ENCODE measurements at places on chromosomes 16 and 17.

- no peak for DNase-seq
These were observed 5.0 kb upstream of the PVALEF start for GRCh38 chr17:81160306-81160705.

DNA sequence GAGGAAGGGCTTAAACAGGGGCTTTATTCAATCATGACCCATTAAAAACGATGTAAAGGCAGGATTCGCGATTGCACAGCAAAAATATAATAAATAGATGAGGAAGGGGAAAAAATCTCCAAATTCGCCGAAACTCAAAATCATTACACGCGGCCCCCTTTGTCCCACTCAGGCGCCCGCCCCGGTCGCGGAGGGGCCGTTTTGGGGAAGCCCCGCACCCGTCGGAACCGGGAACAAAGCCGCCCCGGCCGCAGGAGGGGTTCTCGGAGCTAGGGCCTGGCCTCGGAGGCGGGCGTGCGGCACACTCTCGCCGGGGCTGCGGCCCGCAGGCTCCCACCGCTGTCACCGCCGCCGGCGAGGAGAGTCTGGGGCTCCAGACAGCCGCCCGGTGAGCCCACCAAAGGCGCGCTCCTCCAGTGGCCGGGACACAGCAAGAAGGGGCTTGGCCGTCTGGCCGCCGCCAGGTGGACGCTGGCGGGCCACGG is 521 bp downstream of the C16orf87 start:
- DNase-seq = no peak

GRCh38 chr16:69924777-69925191 is 26.4 kb upstream of the CLEC18A start:
- no peak for DNase-seq

GRCh38 chr16:71354156-71354555 is 4.4 kb upstream of the CALB2 start:
- DNase-seq = no peak

DNA sequence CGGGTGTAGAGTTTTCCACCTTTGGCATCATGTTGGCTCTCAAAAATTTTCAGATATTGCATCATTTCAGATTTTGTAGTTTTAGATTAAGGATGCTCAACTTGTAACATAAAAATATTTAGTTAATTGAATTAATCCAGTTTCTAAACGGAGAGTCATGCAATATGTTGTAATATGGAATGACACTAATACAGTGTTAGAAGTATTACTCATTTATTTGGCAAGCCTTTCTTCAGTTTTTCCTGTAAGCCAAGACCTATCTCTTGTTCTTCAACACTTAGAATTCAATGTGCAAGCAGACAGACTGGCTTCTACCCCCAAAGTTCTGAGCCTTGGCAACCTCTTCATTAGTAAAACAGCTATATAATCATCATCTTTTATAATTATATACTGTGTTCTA is 985.0 kb upstream of the GOT2 start:
- DNase-seq = no peak

DNA sequence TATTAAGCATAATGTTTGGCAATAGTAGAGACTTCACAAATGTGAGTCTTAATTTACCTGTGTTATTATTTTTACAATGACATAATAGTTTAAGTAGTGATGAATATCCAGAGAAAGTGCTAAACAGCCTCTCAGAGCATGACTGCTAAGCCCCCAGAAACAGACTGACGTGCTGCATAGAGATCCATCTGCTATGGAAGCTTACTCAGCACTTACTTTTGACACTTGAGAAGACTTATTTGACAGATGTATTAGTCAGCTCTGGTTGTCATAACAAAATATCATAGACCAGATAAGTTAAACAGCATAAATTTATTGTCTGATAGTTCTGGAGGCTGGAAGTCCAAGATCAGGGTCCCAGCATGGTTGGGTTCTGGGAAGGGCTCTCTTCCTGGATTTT is 334.9 kb upstream of the MON1B start:
- DNase-seq = no peak

GRCh38 chr17:8488901-8489300 is 53.2 kb downstream of the NDEL1 start:
- no peak for DNase-seq

Data from nucleus accumbens (tissue), 56 donors.